AG08395 (cell line): ENCODE measurements at places on chromosomes 4 and X.
A peak's percentile ranks its signal among the peaks of the same experiment; 100 is the strongest.

- no peak for DNase-seq
Observed at GRCh38 chr4:23130845-23131244, 438.1 kb downstream of the GBA3 start.

DNA sequence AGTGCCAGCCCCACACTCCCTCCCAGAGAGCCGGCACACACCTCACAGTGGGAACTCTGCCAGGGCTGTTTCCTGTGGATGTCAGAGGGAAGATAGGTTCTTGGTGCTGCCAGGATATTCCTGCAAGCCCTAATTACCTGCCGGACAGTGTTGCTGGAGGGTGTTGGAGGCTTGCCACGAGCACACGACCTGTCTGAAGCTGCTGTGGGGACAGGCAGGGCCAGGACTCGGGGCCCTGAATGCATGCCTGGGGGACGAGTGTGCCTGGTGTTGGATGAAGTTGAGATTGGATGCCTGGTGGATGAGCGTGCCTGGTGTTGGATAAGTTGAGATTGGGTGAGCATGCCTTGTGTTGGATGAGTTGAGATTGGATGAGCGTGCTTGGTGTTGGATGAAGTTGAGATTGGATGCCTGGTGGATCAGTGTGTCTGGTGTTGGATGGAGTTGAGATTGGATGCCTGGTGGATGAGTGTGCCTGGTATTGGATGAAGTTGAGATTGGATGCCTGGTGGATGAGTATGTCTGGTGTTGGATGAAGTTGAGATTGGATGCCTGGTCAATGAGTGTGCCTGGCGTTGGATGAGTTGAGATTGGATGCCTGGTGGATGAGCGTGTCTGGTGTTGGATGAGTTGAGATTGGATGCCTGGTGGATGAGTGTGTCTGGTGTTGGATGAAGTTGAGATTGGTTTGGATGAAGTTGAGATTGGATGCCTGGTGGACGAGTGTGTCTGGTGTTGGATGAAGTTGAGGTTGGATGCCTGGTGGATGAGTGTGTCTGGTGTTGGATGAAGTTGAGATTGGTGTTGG is 23.2 kb upstream of the UVSSA start:
- peak; percentile 37 for DNase-seq

- DNase-seq, result no peak
Observed at GRCh38 chrX:54745676-54746075, 52.4 kb downstream of the ITIH6 start.

GRCh38 chr4:69829678-69830077 is 30.3 kb downstream of the SULT1E1 start:
- DNase-seq, result no peak

- DNase-seq, result no peak
Observed at GRCh38 chr4:169727616-169728015, 30.1 kb downstream of the HPF1 start.
